ENCODE measurements at places on chromosomes 6 and 20.

DNA sequence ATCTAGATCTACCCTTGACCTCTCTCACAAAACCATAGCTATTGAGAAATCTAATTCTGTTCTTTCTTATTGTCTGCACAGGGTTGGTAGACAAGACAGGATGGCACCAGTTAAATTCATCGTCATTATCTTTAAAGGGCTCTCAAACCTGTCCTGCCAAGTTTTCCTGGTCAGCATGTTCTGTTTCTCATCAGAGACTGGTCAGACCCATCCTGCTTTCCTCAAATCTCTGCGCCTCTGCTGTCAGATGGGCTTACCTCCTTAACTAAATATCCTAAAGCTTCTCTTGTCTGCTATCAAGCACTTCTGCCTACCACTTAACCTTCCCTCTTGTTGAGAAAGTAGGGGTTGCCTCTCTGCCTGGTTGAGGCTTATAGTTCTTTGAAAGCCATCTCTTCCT lies 125.2 kb downstream of the MYO6 start:
- no peak for DNase-seq

GRCh38 chr20:42492290-42492689 lies 697.4 kb downstream of the PTPRT start:
- DNase-seq: no peak

- no peak for DNase-seq
Measured at GRCh38 chr6:107539409-107539808, 49.5 kb downstream of the SOBP start.

DNA sequence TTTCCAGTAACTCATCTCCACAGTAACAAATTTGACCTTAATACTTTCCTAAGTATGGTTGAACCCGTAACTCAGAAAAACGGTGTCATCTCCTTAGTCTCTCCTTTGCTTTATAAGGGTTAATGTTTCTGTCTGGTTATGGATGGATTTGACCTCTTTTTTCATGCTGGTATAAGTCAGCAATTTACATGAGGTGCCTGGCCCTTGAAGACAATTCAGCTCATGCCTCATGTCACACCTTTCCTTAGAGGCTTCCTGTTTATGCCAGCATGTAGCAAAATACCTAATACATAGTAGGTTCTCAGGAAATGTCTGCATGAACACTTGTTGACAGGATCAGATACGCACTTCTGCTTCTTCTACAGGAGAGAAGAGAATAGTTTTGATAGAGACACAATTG lies 37.7 kb upstream of the C20orf144 start:
- no peak for DNase-seq

GRCh38 chr20:3262566-3262965 lies 23.6 kb upstream of the SLC4A11 start:
- DNase-seq: no peak

DNA sequence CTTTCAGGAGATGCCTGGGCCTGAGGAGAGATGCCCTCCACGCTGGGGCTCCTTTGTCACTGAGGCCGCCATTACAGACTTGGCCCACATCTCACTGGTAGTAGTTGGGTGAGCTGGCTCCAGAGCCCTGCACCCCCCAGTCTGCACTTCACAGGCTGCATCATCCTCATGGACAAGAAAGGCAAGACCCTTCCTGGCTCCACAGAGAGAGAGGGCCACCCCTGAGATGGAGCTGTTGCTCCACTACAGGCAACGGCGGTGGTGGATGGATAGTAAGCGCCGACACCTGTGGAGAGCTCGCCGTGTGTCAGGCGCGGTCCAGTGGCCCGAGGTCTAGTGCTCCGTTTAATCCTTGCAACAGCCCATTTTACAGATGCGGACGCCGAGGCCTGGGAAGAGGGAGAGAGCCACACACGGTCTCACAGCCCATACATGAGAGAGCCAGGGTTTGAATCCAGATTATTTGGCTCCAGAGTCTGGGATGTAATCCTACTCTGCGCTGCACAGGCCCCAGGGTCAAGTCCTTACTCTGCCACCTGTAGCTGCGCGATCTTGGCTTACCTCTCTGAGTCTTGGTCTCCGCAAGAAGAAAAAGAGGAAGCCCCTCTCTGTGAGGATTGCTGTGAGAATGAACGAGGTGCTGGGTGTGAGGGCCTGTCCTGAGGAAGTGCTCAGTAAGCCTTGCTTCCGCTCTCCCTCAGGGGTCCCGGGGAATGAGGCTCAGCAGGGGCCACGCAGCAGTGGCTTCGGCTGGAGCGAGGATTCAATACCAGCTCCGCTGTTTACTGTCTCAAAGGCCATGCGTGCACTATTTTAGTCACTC lies 34.5 kb downstream of the SPDEF start:
- no peak for DNase-seq

GRCh38 chr20:25136643-25137559 lies 55.0 kb upstream of the VSX1 start:
- DNase-seq: no peak

- DNase-seq: no peak
Measured at GRCh38 chr20:21509079-21509596, 4.7 kb downstream of the NKX2-2 start.

GRCh38 chr6:42154461-42155209 lies 12.2 kb upstream of the C6orf132 start:
- no peak for DNase-seq

DNA sequence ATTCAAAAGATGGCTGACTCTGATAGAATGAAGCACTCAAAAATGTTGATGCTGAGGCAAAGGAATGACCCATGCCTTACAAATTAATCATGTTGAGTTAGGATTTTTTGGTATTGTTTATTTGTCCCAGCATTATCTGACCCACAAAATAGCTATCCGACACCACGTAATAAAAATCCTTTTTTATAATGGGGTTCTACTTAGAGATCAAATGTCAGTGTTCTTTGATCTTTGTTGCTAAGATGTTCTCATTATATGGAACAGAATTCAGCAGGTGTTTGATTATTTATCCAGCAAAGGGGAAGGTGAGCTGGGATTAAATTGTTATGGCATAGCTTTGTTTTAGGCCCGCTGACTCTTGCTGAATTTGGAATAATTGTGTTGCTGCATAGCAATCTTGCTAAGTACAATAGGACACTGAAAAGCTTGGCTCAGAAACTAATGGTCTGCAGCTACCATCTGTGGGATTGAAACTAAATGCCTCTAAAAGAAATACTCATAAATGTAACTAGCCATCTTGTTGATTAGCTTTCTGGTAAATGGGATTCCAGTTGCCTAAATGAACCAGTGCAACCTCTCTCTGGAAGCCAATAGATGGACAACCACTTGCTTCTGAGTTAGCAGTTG lies 180.2 kb upstream of the HDAC2 start:
- DNase-seq: no peak

GRCh38 chr20:37992802-37993409 lies 40.4 kb downstream of the TTI1 start:
- no peak for DNase-seq

GRCh38 chr6:154814063-154814462 lies 80.8 kb downstream of the SCAF8 start:
- DNase-seq: no peak

GRCh38 chr20:60486315-60486714 lies 528.1 kb downstream of the CDH26 start:
- DNase-seq: no peak

DNA sequence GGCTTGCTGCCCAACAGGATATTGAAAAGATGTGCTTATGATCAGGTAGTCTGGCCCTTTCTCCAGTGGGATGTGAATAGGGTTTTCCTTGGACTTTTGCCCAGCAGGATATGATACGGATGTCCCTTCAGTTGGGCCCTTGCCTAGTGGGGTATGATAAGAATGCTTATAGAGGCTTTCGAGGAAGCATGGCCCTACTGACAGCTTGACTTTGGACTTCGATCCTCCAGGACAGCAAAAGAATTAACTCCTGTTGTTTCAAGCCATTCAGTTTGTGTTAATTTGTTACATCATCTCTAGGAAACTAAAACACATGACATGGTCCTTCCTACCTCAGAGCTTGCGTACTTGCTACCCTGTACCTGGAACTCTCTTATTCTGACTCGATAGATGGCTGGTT lies 9.7 kb upstream of the ZNF334 start:
- DNase-seq: no peak

DNA sequence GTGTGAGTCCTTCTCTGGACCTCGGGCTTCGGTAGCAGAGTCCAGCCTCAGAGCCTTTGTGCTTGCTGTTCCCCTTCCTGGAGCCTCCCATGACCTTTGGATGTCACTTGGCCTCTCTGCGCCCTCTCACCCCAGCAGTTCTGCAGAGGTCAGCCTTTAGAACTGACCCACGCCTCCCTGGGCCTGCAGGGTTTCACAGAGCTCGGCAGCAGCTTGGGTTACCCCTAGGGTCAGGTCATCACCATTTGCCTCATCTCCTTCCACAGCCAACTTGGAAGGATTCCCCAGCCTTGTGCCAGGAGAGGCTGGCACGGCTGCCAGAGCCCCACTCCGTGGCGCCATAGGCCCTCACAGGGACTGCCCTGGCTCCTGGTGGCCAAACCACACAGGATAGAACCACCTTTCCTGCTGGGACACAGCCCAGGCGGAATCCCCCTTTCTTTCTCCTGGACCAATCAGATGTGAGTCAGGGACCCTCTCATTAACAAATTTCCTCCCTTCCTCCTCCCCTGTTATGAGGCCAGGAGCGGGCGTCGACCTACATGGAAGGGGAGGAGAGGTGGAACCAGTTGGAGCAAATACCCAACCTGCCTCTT lies 13.9 kb upstream of the SIRPA start:
- no peak for DNase-seq

GRCh38 chr6:90186026-90186425 lies 110.6 kb downstream of the BACH2 start:
- DNase-seq: no peak

DNA sequence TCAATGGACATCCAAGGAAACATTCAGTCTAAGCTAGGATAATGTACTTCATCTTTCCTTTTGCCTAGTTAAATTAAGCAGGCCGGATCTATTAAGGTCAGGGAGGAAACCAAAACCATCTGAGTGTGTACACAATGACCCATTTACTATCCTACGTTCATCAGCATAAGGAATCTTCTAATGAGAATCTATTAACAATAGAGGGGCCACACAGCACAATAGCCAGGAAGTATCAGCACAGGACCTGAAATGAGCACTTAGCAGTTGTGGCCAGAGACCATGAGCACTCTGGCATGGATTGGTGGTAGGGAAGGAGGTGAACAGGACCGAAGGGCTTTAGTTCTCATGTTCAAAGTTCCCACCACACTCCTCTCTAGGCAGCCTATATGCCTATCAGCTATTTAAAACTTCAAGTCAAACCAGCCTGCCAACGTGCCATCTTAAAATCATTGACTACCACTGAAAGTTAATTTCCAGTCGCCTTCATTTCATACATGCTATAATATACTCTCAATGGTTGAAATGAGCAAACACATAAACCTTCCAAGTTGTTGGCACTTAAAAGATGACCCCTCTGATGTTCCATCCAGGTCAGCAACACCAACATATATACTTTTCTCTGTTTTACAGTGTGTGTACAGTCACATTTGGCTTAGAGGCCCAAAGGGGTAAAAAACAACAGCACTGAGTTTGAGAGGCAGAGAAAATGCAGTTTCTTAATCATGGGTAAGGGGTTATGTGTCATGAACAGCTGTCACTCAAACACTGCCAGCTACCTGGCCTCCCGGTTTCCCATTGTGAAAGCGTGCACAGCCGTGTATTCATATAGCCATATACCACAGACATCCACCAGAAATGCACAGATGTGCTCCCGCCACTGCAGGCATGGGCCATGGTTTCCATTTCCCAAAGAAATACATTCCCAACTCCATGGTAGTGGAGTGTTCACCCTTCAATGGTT lies 184.3 kb downstream of the TBXT start:
- DNase-seq: no peak

DNA sequence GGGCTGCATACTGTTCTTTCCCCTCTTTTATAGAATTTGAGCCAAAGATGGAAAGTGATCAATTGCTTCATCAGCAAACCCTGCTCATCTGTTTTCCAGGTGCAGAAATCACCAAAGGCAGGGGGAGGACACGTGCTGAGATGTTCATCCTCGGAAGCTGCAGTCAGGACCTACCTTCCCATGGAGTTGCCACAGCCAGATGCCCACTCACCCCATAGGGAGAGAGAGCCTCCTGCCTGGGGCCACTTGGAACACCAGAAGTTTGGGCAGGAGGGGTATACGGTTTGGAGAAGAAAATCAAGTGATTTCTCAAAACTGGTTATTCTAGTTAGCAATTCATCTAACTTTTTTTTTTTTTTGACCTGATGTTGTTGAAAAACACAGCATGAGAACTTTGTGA lies 5.3 kb upstream of the CST7 start:
- no peak for DNase-seq

GRCh38 chr6:135331002-135331401 lies 149.9 kb downstream of the MYB start:
- DNase-seq: no peak

GRCh38 chr20:57445298-57445697 lies 54.1 kb downstream of the RBM38 start:
- DNase-seq: no peak

DNA sequence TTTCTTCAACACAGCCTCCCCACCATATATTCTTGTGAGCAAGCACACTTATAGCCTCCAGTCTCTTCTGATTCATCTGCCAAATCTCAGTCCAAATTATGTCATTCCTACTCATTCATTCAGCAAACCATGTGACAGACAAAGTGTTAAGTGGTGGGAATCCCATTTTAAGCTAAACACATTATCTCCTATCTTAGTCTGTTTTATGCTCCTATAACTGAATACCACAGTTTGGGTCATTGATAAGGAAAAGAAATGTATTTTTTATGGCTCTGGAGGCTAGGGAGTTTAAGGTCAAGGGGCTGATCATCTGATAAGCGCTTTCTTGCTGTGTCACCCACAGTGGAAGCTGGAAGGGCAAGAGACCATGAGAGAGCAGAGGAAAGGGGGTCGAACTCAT lies 23.9 kb upstream of the SMIM13 start:
- no peak for DNase-seq

All from activated T-cell treated with anti-CD3 and anti-CD28 coated beads for 4 hours (primary cell).